ENCODE measurements at places on chromosomes 5 and 9.

- no peak for DNase-seq
These were observed 62.5 kb downstream of the NFIB start for GRCh38 chr9:14251154-14252071.

- DNase-seq = no peak
These were observed 134.0 kb downstream of the SNX18 start for GRCh38 chr5:54651482-54652076.

DNA sequence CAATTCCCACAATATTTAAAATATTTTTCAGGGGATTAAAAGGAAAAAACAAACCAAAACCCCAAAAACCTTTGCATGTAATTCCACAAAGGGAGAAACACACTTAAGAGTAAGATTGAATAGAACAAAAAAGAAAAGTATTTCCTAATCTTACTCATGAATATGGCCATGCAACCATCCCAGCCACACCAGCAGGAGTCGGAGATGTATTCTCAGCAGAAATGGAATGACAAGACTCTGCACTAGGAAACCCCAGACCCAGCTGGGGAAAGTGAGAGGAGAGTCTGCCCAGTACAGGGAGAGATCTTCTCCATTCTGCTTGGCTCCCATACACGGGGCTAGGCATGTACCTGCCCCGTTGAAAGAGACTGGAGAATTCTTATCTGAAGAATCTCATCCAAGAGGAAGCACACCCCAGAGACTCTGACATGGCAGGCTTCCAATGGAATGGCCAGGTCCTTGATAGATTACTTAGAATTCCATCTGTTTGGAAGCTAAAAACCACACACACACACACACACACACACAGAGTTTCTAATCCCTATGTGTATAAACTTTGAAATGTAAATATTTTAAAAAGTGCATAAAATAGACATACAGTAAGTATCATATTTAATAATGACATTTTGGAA, 118.8 kb downstream of the GADD45G start:
- no peak for DNase-seq

DNA sequence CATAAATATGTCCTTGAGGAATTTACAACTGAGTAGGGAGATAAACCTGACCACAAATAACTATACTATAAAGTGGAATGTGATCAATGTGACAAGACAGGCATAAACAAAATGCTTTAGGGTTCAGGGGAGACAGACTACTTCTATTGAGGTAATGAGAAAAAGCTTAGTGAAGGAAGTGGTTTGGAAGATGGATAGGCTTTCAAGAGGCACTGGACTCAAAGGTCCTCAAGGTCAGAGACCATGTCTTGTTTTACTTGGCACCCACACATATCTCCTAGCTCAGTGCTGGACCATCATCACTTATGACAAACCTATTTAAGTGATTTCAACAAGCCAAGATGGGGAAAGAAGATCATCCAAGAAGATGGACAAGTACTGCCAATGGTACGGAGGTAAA, 257.8 kb downstream of the BNC2 start:
- no peak for DNase-seq

GRCh38 chr5:71695071-71695470, 24.0 kb upstream of the CARTPT start:
- no peak for DNase-seq

DNA sequence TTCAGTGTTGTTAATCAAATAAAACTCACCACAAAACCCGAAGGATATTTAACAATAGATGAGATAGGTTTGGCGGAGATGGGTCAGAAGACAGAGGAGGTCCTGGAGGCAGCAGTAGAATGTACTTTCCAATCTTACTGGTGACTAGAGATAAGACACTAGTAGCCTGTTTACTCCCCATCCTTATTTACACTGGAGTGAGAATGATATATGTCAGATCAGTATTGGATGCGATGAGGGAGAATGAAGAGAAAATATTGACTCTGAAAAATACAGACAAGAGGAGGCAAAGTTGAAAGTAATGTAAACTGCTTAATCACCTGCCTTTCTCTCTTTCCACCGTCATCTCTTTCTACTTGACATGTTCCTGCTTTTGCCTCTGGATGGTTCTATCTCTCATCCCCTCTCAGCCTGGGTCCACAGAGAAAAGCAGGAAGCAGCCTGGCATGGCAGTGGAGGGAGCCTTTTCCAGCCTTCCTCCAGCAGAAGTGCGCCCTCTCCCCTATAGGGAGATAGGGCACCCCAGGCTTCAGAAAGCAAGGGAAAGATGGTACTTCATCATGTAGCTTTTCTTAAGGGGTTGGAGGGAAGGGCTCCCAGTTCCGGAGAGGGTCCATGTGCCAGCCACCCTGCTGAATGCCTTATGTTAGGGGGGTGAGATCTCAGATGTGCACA, 11.1 kb downstream of the PALM2AKAP2 start:
- no peak for DNase-seq

GRCh38 chr9:76255781-76256455, 138.3 kb downstream of the RFK start:
- no peak for DNase-seq

- no peak for DNase-seq
These were observed at the start of gene RGS7BP for GRCh38 chr5:64505769-64506566. Gene RGS7BP, plus strand, starts transcription at chr5:64506015. Its CDS starts 610 bp downstream, at chr5:64506625.

- DNase-seq = no peak
These were observed 35.2 kb downstream of the ZCCHC9 start for GRCh38 chr5:81336556-81336955.

DNA sequence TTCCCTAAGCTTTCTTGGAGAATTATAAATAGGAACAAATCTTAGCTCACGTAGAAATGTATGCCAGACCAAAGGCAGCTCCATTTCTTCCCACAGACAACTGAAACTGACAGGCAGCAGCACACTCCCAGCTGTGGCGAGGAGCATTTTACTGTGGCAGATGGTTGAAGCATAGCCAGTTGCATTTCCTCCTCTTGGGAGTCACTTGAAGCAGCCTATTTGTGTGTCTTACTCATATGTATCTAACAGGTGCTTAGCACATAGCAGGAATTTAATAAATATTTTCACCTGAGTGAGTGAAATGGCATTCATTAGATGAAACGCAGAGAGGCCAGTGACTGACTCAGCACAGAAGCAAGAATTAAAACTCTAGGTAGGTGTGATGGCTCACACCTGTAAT, 12.3 kb upstream of the MTMR12 start:
- no peak for DNase-seq

DNA sequence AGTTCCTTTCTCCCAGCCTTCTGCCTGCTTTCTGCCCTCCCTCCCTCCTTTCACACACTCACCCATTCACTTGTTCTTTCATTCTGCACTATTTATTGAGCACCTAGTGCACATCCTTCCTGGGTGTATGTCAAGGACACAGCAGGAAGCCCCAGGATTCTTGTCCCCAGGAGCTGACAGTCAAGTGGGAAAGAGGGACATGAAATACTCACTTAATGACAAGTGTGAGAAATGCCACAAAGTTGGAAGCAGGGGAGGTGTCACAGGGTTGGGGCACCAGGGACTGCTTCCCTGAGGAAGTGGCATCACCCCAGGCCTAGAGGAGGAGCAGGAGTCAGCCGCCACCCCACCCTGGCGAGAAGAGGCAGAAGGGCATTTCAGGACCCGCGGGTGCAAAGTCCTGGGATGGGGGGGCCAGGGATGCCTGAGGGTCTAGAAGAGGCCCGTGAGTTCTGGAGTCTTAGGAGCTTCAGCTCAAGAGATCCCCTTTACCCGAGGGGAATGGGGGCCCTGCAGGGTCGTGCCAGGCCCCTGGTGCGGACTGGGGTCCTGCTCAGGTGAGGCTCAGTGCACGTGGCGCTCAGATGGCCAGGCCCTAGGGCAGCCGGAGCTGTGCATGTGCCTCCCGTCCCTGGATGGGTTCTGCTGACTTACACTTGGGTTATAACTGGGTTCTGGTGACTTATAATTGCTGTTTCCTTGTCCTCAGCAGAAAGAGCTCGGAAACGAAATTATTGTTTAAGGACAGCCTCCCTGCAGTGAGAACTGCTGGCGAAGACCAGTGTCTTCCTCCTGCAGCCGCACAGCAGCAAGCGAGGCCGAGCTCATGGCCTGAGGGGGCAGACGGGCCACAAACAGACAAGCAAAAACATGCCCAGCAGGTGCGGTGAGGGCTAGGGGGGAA, 16.9 kb upstream of the LAMC3 start:
- no peak for DNase-seq
